ENCODE measurements at places on chromosomes 1 and 21. TPM values are rescaled to one million over a fixed set of nuclear protein-coding genes. Genes with fewer than 3 reads are reported as not detected.

GRCh38 chr21:40047211-40047610 is 180.0 kb downstream of the PCP4 start:
- no peaks in the 10 kb centered on the region for H3K4me1 ChIP-seq
- no peak for DNase-seq
- H3K27me3 ChIP-seq = no peaks in the 10 kb centered on the region

Gene G0S2
- 1.5 TPM for total RNA-seq

GRCh38 chr1:236612349-236612748 is 8.0 kb upstream of the HEATR1 start:
- DNase-seq = no peak
- H3K4me3 ChIP-seq = no peak overlapping the region
- no peaks in the 10 kb centered on the region for H3K4me1 ChIP-seq
- H3K27ac ChIP-seq = no peak overlapping the region

GRCh38 chr1:8754993-8755392 is 62.4 kb downstream of the RERE start:
- H3K4me1 ChIP-seq = peaks cover 6% of the 10 kb centered on the region
- DNase-seq = no peak
- no peaks in the 10 kb centered on the region for H3K27me3 ChIP-seq
- peaks cover 4% of the 10 kb centered on the region for H3K36me3 ChIP-seq
- no peak overlapping the region for H3K27ac ChIP-seq

Gene ABCA4
- not detected for total RNA-seq

GRCh38 chr1:222010306-222010705 is 268.4 kb upstream of the DUSP10 start:
- H3K4me1 ChIP-seq = peaks cover 5% of the 10 kb centered on the region
- no peak overlapping the region for H3K4me3 ChIP-seq
- DNase-seq = no peak
- H3K27ac ChIP-seq = no peak overlapping the region

DNA sequence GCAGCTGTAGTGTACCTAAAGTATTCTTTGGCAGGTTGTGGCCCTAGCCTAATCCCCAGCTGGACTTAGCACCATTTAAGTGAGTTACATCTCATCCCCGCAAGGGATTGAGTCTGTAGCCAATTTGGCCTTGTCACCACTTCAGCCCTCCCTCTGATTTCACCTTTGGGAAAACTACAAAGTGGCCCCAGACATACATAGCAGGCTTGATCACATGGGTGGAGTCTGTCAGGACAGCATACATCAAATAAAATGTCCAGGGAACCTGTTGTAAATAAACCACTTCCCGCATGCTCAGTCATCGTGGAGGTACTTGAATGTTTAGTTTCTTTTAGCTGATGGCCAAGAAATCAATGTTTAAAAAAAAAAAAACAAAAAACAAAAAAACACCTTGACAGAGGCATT is 142.5 kb downstream of the DHRS3 start:
- H3K27me3 ChIP-seq = no peaks in the 10 kb centered on the region
- no peak overlapping the region for H3K4me3 ChIP-seq
- H3K4me1 ChIP-seq = peaks cover 88% of the 10 kb centered on the region
- DNase-seq = no peak
- peak overlapping the region; percentile 72 for H3K27ac ChIP-seq

GRCh38 chr21:41361053-41361785 is 608 bp upstream of the MX2 start:
- H3K36me3 ChIP-seq = peaks cover 41% of the 10 kb centered on the region
- H3K27me3 ChIP-seq = peaks cover 5% of the 10 kb centered on the region
- H3K4me1 ChIP-seq = peaks cover 49% of the 10 kb centered on the region
- no peak for DNase-seq
- peak overlapping the region; percentile 97 for H3K27ac ChIP-seq

DNA sequence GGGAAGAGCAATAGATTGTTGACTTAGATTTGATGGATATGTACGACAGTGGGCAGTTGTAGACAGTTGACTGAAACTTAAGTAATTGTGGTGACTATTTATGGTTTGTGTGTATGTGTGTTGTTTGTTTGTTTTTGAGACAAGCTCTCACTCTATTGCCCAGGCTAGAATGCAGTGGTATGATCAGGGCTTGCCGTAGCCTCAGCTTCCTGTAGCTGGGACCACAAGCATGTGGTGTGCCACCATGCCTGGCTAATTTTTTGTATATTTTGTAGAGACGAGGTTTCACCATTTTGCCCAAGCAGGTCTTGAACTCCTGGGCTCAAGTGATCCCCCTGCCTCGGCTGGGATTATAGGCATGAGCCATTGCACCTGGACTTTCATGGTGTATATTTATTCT is 9.8 kb downstream of the SDHC start:
- H3K36me3 ChIP-seq = peaks cover 19% of the 10 kb centered on the region
- H3K27me3 ChIP-seq = no peaks in the 10 kb centered on the region
- no peak overlapping the region for H3K4me3 ChIP-seq
- H3K4me1 ChIP-seq = peaks cover 9% of the 10 kb centered on the region
- peak; percentile 73 for DNase-seq

DNA sequence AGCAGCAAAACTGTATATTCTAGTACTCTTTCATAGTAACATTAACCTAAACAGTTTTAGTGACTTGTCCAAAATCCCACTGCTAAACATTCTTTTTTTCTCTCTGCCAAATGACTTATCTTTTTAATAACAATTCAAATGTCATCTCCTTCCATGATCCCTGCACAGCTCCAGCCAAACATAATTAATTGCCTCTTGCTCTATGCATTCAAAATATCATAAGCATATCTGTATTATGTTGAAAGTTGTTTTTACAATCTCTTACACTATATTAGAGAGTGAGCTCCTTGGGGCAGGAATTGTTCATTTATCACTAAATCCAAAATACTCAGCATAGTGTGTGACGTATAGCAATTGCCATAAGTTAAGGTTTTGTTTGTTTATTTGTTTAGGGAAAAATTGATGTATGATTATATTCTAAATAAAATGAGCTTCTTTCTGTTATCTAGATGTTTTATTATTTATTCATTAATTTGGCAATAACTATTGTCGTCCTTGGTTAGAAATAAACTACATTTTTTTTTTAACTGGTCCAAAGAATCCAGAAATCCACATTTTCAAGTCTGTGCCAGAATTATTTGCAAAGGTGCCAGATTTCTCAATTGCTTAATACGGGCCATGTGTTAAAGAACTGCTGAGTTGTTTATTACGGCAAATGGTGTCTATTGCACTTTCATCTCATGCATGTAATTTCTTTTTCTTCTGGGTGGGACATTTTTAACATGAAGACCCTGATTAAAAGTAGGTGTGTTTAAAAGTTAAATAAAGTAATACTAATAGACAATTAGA is 577.2 kb upstream of the ZRANB2 start:
- DNase-seq = no peak
- no peaks in the 10 kb centered on the region for H3K4me1 ChIP-seq
- no peaks in the 10 kb centered on the region for H3K36me3 ChIP-seq
- H3K27me3 ChIP-seq = no peaks in the 10 kb centered on the region
- no peak overlapping the region for H3K27ac ChIP-seq

All from activated CD8-positive, alpha-beta memory T cell treated with anti-CD3 and anti-CD28 coated beads, Interleukin-2, amount 10 ng/mL, durations not matched to agents 7 days and 5 days (primary cell).